Pancreas (tissue), 10 donors: ENCODE measurements at places on chromosomes 3 and 15. TPM values are rescaled to one million over a fixed set of nuclear protein-coding genes. Genes with fewer than 3 reads are reported as not detected.

DNA sequence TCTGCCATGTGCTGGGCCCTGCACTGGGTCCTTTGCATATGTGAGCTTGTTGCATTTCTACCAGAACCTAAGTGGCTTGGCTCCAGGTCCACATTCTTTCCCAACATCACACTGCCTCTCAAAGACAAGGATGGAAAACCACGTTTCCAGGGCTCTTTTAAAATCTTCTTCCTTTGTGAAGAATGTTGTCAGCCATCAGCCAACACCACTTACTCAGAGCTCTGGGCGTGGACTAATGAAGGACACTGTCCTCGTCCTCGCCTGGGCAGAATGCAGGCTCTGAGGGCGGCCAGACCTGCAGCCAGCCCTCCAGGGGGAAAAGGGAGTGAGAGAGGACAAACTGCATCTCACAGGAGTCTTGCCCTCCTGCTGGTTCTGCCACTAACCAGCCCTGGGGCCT, 49.7 kb downstream of the MAGEF1 start:
- no peaks in the 10 kb centered on the region for H3K36me3 ChIP-seq
- no peak overlapping the region for H3K27ac ChIP-seq
- H3K4me3 ChIP-seq, result no peak overlapping the region
- no peak for DNase-seq
- H3K27me3 ChIP-seq, result no peaks in the 10 kb centered on the region

GRCh38 chr3:52194485-52195290, 3.3 kb upstream of the ALAS1 start:
- no peak overlapping the region for H3K27ac ChIP-seq
- no peak for DNase-seq

DNA sequence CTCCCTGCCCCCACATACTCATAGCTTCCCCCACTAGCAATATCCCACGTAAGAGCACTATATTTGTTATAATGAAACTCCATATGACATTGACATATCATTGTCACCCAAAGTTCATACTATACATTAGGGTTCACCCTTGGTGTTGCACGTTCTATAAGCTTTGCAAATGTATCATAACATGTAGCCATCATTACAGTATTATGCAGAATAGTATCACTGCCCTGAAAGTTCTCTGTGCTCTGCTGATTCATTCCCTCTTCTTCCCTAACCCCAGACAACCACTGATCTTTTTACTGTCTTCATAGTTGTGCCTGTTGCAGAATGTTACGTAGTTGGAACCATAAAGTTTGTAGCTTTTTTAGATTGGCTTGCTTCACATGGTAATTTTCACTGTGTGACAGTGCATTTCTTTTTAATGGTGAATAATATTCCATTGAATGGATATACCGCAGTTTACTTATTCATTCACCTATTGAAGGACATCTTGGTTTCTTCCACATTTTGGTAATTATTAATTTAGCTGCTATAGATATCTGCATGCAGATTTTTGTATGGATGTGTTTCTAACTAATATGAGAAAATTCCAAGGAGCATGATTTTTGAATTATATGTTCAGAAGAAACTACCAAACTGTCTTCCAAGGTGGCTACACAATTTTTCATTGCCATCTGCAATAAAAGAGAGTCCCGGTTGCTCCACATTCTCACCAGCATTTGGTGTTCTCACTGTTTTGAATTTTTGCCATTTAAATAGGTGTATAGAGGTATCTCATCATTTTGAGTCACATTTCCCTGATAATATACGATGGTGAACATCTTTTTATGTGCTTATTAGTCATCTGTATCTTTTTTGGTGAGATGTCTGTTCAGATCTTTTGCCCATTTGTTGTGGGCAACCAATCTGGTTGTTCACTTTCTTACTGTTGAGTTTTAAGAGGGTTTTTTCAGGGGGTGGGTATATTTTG, 59.7 kb downstream of the CD200 start:
- no peaks in the 10 kb centered on the region for H3K27me3 ChIP-seq
- DNase-seq, result no peak
- H3K36me3 ChIP-seq, result no peaks in the 10 kb centered on the region
- H3K27ac ChIP-seq, result no peak overlapping the region

GRCh38 chr15:40463886-40464545, 6.8 kb upstream of the CHST14 start:
- H3K4me3 ChIP-seq, result no peak overlapping the region
- no peak overlapping the region for H3K27ac ChIP-seq
- no peaks in the 10 kb centered on the region for H3K27me3 ChIP-seq
- H3K4me1 ChIP-seq, result no peaks in the 10 kb centered on the region

GRCh38 chr15:90585863-90586262, 56.1 kb downstream of the CRTC3 start:
- no peak overlapping the region for H3K4me3 ChIP-seq
- no peaks in the 10 kb centered on the region for H3K4me1 ChIP-seq
- no peaks in the 10 kb centered on the region for H3K27me3 ChIP-seq

DNA sequence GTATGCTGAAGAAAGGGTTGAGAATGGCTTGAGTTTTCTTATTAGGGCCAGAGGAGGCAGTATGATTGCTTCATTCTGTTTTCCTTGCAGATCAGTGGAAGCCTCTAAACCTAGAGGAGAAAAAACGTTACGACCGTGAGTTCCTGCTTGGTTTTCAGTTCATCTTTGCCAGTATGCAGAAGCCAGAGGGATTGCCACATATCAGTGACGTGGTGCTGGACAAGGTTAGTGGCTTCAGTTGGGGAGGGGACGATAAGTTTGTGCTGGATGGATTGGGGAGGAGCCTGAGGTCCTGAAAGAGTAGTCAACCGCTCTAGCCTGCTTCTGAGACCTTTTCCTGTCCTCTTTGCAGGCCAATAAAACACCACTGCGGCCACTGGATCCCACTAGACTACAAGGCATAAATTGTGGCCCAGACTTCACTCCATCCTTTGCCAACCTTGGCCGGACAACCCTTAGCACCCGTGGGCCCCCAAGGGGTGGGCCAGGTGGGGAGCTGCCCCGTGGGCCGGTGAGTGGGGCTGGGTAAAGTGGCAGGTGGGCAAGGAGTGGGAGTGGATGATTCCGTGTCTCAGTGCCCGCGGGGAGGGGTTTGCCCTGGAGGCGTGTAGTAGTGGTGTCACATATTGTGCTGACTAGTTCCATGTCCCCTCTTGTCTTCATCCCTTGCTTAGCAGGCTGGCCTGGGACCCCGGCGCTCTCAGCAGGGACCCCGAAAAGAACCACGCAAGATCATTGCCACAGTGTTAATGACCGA, 8.5 kb downstream of the EIF4G1 start:
- peaks cover 73% of the 10 kb centered on the region for H3K36me3 ChIP-seq
- peaks cover 22% of the 10 kb centered on the region for H3K4me1 ChIP-seq
- H3K27me3 ChIP-seq, result no peaks in the 10 kb centered on the region
- DNase-seq, result no peak

DNA sequence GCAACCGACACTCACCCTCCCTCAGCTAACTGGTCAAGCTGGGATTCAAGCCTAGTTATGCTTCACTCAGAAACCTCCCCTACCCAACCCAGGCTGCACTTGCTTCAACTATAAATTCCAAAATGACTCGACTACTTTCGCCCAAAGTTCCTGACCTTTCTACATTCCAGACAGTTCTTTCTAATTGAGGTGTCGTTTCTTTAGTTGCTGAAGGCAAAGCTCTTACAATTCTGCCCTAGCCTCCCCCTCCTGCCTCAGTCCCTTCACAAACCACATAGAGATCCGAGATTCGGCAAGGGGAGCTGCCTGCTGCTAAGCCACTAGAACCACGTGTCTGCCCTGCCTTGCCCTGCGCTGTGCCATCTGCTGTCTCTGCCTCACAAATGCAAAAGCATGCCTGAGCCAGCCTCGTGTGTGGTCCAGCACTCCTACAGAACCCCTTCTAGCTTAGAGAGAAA, 74.7 kb upstream of the SH3GL3 start:
- DNase-seq, result no peak
- H3K27me3 ChIP-seq, result no peaks in the 10 kb centered on the region
- H3K27ac ChIP-seq, result no peak overlapping the region
- no peak overlapping the region for H3K4me3 ChIP-seq
- H3K4me1 ChIP-seq, result no peaks in the 10 kb centered on the region
- H3K36me3 ChIP-seq, result no peaks in the 10 kb centered on the region

The TUSC7 gene
- not detected for total RNA-seq

The MRAS gene
- total RNA-seq, result 7.3 TPM

The WNT7A gene
- not detected for total RNA-seq

The LRRN1 gene
- total RNA-seq, result 3.8 TPM

The TATDN2 gene
- total RNA-seq, result 17.6 TPM
